Stimulated activated effector memory CD8-positive, alpha-beta T cell treated with anti-CD3 and anti-CD28 coated beads, Interleukin-12 subunit alpha, Interleukin-12 subunit beta, amount 100 ng/mL, for 72 hours (primary cell): ENCODE measurements at places on chromosomes 3 and 15.

- DNase-seq = no peak
Measured at GRCh38 chr3:196988241-196989029, 19.8 kb upstream of the PIGZ start.

- DNase-seq = no peak
Measured at GRCh38 chr3:139577909-139578308, 38.4 kb upstream of the RBP1 start.

DNA sequence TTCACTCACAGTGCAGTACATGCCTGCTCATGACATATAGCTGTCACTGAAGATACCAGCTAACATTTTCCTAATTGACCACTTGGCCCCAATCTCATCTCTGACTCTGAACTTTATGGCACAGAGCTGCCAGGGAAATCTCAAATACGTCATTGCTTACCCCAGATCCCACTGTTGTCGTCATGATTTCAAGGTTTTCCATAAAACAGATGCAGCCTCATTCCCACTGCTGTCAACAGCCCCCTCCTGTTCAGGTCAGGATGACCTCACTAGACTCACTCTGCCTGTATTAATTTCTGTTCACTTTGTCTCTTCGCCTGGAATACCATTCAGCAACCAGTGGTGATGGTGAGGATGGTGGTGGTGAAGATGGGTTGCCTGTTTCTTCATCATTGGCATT, 262.6 kb upstream of the TPM1 start:
- DNase-seq = no peak

DNA sequence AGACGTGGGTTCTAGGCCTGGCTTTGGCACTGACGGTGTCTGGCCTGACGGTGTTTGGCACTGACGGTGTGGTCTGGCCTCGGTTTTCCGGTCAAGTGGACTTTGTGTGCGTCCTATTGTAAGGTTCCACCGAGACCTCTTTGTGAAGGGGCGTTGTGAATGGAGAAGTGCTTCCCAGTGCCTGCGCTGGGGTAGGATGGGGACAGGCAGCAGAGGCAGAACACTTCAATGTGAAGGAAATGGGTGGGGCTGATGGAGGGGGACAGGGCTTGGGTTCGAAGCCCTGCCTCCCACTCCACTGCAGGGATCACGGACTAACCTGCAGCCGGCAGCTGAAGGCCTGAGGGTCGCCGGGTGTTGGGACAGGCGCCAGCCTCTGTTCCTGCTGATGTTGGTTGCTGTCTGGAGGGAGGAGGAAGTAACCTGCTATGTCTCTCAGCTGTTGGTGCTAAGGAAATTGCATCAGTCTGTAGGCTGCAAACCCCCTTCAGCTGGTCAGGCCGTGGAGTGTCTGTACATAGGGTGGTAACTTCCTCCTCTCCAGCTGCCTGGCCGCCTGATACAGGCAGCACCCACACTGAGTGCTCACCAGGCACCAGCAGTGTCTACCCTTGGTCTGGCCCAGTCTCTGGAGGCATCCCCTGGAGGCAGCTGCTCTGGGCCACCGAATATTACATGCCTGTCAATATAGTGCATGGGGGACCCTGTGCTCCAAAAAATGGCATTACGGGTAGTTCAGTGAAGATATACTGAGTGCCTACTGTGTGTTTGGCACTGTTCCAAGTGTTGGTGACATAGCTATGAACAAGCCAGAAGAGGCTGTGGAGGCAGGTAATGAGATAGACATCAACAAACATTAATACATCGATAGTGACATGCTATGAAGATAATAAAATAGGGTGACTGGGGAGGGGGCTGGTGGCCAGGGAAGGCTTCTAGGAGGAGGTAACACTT, 1.1 kb downstream of the TM6SF1 start:
- DNase-seq = peak; percentile 57

- peak; percentile 71 for DNase-seq
Measured at GRCh38 chr3:133487920-133488540, 85.5 kb upstream of the CDV3 start.

- DNase-seq = no peak
Measured at GRCh38 chr3:53240989-53241972, 14.5 kb downstream of the TKT start.

GRCh38 chr3:57048728-57049127, 11.7 kb upstream of the SPATA12 start:
- no peak for DNase-seq

DNA sequence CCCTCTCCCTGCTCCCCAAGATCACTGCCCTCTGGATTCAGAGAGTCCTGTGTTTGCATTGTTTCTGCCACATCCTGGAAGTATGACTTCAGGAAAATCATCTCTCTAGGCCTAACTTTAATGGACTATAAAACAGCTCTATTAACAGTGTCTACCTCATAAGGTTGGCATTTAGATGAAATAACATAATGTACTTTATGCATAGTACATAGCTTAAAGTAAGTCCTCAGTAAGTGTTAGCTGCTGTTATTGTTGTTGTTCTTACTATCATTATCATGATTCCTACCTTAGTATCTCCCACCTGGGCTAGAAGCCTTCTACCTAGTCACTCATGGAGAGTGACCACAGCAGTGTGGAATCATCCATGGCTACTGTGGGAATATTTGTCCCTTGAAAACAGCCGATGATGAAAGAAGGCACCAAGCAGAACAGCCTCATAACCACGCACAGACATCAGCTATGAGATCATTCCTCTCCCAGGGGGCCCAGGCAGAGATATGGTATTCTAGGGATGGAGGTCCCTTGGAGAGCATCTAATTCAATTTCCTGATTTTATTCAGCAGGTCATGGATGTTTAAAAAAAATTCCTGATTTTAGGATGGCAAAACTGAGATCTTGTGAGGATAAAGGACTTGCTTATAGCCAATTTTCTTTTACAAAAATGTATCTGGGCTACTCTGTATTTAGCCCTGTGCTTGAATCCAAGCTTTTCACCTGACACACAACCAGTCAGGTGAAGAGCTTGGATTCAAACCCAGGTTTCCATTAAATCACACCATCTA, 1.9 kb downstream of the FSD2 start:
- DNase-seq = no peak
